ENCODE measurements at places on chromosomes 12 and 14. TPM values are rescaled to one million over a fixed set of nuclear protein-coding genes. Genes with fewer than 3 reads are reported as not detected.

MYBPC1 gene
- 2,862 TPM for total RNA-seq

FOXG1 gene
- 0.10 TPM for total RNA-seq

RNASE7 gene
- 1.2 TPM for total RNA-seq

CCDC196 gene
- total RNA-seq = not detected

ENDOU gene
- total RNA-seq = 16.4 TPM

GPRC5D gene
- total RNA-seq = not detected

ITPR2 gene
- 31.4 TPM for total RNA-seq

BCL11B gene
- total RNA-seq = 5.7 TPM

EID3 gene
- total RNA-seq = 3.8 TPM

PDZRN4 gene
- total RNA-seq = 2.7 TPM

NKX2-1 gene
- total RNA-seq = not detected

KLRG1 gene
- total RNA-seq = 8.0 TPM

PDE3A gene
- 25.8 TPM for total RNA-seq

OR8S1 gene
- not detected for total RNA-seq

SYNE2 gene
- 148 TPM for total RNA-seq

CCDC38 gene
- not detected for total RNA-seq

CACNA1C gene
- 6.5 TPM for total RNA-seq

WNT1 gene
- not detected for total RNA-seq

GPR68 gene
- 2.9 TPM for total RNA-seq

TAS2R50 gene
- 10.7 TPM for total RNA-seq

AKAP5 gene
- total RNA-seq = 0.51 TPM

STAT6 gene
- total RNA-seq = 59.1 TPM

ACOT4 gene
- total RNA-seq = not detected

POTEG gene
- total RNA-seq = not detected

FGF23 gene
- total RNA-seq = 0.31 TPM

RAD51AP1 gene
- 18.3 TPM for total RNA-seq

SLCO1C1 gene
- total RNA-seq = 4.0 TPM

GUCY2C gene
- 0.21 TPM for total RNA-seq

SRRM4 gene
- total RNA-seq = 0.31 TPM

ALDH2 gene
- 23.9 TPM for total RNA-seq
